ENCODE measurements at places on chromosomes 1 and 21. TPM values are rescaled to one million over a fixed set of nuclear protein-coding genes. Genes with fewer than 3 reads are reported as not detected.

Gene NPHS2
- total RNA-seq = not detected

- H3K4me3 ChIP-seq = no peak overlapping the region
- H3K27me3 ChIP-seq = no peaks in the 10 kb centered on the region
- no peak overlapping the region for H3K27ac ChIP-seq
- peaks cover 5% of the 10 kb centered on the region for H3K36me3 ChIP-seq
- no peak for DNase-seq
Observed at GRCh38 chr1:10082785-10083479, 50.2 kb downstream of the UBE4B start.

Gene MROH9
- total RNA-seq = 1.6 TPM

DNA sequence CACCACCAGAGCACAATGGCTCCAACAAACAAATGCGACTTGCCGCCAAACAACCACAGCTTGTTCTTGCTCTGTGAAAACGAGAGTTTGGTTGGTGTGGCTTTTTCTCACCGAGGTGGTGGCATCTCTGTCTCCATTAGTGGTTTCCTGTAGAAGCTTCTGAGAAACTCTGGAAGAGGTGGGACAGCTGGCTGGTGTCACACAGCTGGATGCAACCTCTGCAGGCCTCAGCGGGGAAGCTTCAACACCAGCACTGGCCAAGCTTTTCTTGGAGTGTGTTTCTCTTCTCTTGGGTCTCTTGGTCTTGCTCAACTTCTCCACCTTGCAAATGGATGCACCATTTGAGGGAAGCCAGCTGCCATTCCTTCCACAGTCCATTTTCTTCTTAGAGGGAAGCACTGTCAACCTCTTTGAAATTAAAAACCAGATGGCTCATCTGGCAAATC lies 124.8 kb downstream of the KCNN3 start:
- H3K36me3 ChIP-seq = no peaks in the 10 kb centered on the region
- H3K4me3 ChIP-seq = no peak overlapping the region
- DNase-seq = no peak

Gene FTCD
- total RNA-seq = 0.98 TPM

Gene HDGF
- 129 TPM for total RNA-seq

Gene EIF3I
- 173 TPM for total RNA-seq

DNA sequence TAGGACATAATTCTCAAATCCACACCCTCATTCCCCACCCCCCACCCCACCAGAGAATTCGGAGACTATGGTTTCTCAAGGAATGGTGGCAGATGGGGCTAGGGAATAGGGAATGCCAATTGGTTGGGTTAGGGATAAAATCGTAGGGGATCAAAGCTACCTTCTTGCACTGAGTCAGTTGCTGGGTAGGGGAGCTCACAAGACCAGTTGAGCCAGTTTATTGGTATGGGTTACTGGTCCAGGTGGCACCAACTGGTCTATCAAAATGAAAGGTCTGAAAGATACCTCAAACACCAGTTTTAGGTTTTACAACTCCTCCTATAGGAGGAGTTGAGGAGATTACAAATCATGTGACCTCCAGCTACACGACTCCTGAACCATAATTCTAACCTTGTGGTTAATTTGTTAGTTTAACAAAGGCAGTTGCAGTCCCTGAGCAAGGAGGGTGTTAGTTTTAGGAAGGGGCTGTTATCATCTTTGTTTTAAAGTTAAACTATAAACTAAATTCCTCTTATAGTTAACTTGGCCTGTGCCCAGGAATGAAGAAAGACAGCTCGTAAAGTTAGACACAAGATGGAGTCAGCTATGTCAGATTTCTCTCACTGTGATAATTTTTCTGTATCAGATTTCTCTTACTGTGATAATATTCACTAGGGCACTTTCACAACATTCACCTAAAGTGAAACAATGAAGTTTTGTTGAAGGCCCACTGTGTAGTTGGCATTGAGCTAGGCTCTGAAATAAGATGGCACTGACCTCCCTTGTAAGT lies 2.5 kb downstream of the SHISAL2A start:
- no peak overlapping the region for H3K27ac ChIP-seq
- DNase-seq = no peak
- no peak overlapping the region for H3K4me3 ChIP-seq
- peaks cover 32% of the 10 kb centered on the region for H3K4me1 ChIP-seq
- no peaks in the 10 kb centered on the region for H3K36me3 ChIP-seq
- no peaks in the 10 kb centered on the region for H3K27me3 ChIP-seq

Gene DRAXIN
- total RNA-seq = not detected

- no peaks in the 10 kb centered on the region for H3K4me1 ChIP-seq
- no peak overlapping the region for H3K27ac ChIP-seq
- no peaks in the 10 kb centered on the region for H3K36me3 ChIP-seq
- DNase-seq = no peak
Observed at GRCh38 chr1:107228704-107229371, 88.0 kb downstream of the NTNG1 start.

GRCh38 chr1:10263450-10264082 lies 53.2 kb downstream of the KIF1B start:
- no peaks in the 10 kb centered on the region for H3K4me1 ChIP-seq
- H3K36me3 ChIP-seq = peaks cover 65% of the 10 kb centered on the region
- H3K27me3 ChIP-seq = no peaks in the 10 kb centered on the region
- DNase-seq = peak; percentile 38
- peak overlapping the region; percentile 40 for H3K27ac ChIP-seq

Gene PLPPR4
- 2.6 TPM for total RNA-seq

GRCh38 chr1:221773383-221773782 lies 31.5 kb upstream of the DUSP10 start:
- H3K27me3 ChIP-seq = no peaks in the 10 kb centered on the region
- H3K36me3 ChIP-seq = no peaks in the 10 kb centered on the region
- no peak overlapping the region for H3K4me3 ChIP-seq
- H3K4me1 ChIP-seq = peaks cover 12% of the 10 kb centered on the region
- H3K27ac ChIP-seq = no peak overlapping the region

DNA sequence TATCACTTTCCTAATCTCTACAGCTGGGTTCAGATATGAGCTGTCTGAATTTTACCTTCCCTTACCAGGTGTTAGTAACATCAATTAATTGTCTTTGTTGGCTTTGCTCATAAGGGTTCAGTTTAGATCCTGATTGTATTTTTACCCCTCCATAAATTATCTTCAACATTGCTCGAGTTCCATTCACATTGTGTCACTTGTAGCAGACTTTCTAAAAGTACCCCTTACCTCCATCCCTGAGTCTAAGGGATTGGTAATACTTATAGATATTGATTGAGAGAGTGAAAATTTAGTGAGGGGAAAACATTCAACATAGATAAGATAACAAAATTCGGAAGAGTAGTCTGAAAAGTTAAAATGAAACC lies 7.3 kb downstream of the RASAL2 start:
- H3K36me3 ChIP-seq = no peaks in the 10 kb centered on the region
- no peak overlapping the region for H3K27ac ChIP-seq
- H3K27me3 ChIP-seq = no peaks in the 10 kb centered on the region
- DNase-seq = no peak
- no peak overlapping the region for H3K4me3 ChIP-seq
- peaks cover 24% of the 10 kb centered on the region for H3K4me1 ChIP-seq

DNA sequence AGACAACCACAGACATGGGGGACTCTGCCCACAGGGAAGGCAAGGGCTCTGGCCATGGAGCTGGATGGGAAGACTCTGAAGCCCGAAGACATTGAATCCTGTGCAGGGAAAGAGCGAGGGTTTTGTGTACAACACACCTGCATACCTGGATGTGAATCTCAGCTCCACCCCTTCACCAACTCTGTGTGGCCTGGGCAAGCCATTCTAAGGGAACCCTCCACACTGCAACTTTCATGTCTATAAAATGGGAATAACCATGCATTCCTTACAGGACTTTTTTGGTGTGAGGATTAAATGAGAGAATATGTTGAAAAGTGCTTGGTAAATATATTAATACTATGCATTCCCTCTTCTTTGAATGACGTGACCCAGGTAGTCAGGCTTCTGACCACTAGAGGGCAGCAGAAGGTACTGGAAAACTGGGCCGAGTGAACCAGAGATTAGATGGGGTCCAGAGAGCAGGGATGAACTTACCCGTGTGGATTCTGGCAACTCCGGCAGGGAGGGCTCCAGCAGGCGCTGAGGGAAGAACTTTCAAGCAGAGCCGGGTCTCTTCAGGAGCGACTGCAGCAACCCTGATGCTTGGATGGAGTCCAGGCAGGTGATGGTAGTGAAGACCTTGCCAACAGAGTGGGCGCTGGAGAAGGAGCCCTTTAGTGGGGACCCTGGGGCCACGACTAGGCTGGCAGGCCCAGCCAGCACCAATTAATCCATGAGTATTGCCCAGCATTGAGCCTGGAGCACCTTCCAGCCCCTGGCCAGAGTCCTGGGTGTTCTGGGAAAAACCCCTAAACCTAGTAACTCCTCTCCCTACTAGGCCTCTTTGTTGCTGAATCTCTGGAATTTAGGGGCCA lies 834 bp upstream of the ELF3 start:
- peak overlapping the region; percentile 23 for H3K4me3 ChIP-seq
- peak; percentile 81 for DNase-seq
- peak overlapping the region; percentile 79 for H3K27ac ChIP-seq

DNA sequence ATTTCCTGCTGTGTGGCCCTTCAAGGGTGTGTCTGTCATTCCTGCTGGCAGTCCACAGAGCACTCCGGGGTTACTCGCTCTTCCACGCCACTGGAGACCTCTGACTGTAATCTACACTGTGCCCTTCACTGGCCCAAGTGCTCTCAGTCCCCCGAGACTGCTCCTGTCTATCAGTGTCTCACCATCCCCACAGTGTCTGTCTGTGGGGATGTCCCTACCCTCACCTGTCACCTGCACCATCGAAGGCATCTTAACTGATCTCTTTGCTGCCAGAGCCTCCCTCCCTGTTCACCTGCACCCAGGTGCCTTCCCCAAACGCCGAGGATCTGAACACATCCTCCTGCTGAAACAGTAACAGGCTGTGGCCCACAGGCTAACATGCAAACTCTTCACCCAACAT lies 136.7 kb downstream of the MATN1 start:
- H3K27ac ChIP-seq = no peak overlapping the region
- H3K36me3 ChIP-seq = no peaks in the 10 kb centered on the region
- no peaks in the 10 kb centered on the region for H3K4me1 ChIP-seq
- no peaks in the 10 kb centered on the region for H3K27me3 ChIP-seq
- no peak for DNase-seq

GRCh38 chr21:35303085-35303484 lies 254.0 kb upstream of the RUNX1 start:
- H3K27me3 ChIP-seq = no peaks in the 10 kb centered on the region
- H3K4me1 ChIP-seq = no peaks in the 10 kb centered on the region
- H3K27ac ChIP-seq = no peak overlapping the region
- H3K4me3 ChIP-seq = no peak overlapping the region
- no peaks in the 10 kb centered on the region for H3K36me3 ChIP-seq

GRCh38 chr1:184060316-184060715 lies 8.8 kb downstream of the TSEN15 start:
- DNase-seq = no peak
- no peak overlapping the region for H3K4me3 ChIP-seq

GRCh38 chr1:236502579-236502971 lies 21.2 kb upstream of the LGALS8 start:
- H3K27ac ChIP-seq = no peak overlapping the region
- no peaks in the 10 kb centered on the region for H3K36me3 ChIP-seq
- no peak for DNase-seq
- peaks cover 10% of the 10 kb centered on the region for H3K4me1 ChIP-seq
- H3K27me3 ChIP-seq = no peaks in the 10 kb centered on the region
- H3K4me3 ChIP-seq = peak overlapping the region; percentile 40

DNA sequence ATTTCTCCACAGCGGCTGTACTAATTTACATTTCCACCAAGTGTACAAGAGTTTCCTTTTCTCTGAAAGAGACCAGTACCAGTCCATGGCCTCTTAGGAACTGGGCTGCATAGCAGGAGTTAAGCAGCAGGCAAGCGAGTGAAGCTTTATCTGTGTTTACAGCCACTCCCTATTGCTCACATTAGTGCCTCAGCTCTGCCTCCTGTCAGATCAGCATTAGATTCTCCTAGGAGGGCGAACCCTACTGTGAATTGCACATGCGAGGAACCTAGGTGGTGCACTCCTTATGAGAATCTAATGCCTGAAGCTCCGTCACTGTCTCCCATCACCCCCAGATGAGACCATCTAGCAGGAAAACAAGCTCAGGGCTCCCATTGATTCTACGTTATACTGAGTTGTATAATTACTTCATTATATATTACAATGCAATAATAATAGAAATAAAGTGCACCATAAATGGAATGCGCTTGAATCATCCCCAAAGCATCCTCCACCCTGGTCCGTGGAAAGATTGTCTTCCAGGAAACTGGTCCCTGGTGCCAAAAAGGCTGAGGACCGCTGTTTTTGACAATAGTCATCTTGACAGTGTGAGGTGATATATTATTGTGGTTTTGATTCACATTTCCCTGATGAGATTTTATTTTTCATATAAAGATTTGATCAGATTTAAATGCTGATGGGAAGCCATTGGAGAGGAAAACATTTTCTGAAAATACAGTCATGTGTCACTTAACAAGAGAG lies 45.5 kb upstream of the MRPS6 start:
- no peak for DNase-seq
- H3K4me1 ChIP-seq = no peaks in the 10 kb centered on the region
- no peak overlapping the region for H3K4me3 ChIP-seq
- no peaks in the 10 kb centered on the region for H3K27me3 ChIP-seq
- H3K36me3 ChIP-seq = no peaks in the 10 kb centered on the region
- no peak overlapping the region for H3K27ac ChIP-seq

GRCh38 chr1:50476800-50477199 lies 53.6 kb upstream of the DMRTA2 start:
- no peak for DNase-seq
- H3K36me3 ChIP-seq = peaks cover 19% of the 10 kb centered on the region
- no peak overlapping the region for H3K27ac ChIP-seq
- H3K27me3 ChIP-seq = no peaks in the 10 kb centered on the region
- H3K4me3 ChIP-seq = no peak overlapping the region
- H3K4me1 ChIP-seq = no peaks in the 10 kb centered on the region

GRCh38 chr1:51303751-51304251 lies 26.6 kb downstream of the TTC39A start:
- peak overlapping the region; percentile 27 for H3K27ac ChIP-seq
- H3K36me3 ChIP-seq = no peaks in the 10 kb centered on the region
- no peak overlapping the region for H3K4me3 ChIP-seq

- H3K4me3 ChIP-seq = no peak overlapping the region
- H3K4me1 ChIP-seq = no peaks in the 10 kb centered on the region
- DNase-seq = no peak
- H3K27me3 ChIP-seq = no peaks in the 10 kb centered on the region
Observed at GRCh38 chr1:167489571-167490340, 28.6 kb downstream of the CD247 start.

- H3K4me3 ChIP-seq = no peak overlapping the region
- no peaks in the 10 kb centered on the region for H3K4me1 ChIP-seq
- no peak for DNase-seq
Observed at GRCh38 chr1:14650951-14651350, 52.5 kb downstream of the KAZN start.

Gene CLDN8
- total RNA-seq = 1.5 TPM
